ENCODE measurements at places on chromosomes 12 and 14.

GRCh38 chr12:130582286-130582685, 133.8 kb downstream of the RIMBP2 start:
- no peaks in the 10 kb centered on the region for H3K27me3 ChIP-seq
- DNase-seq, result no peak
- no peak overlapping the region for H3K27ac ChIP-seq
- no peak overlapping the region for H3K4me3 ChIP-seq
- no peaks in the 10 kb centered on the region for H3K36me3 ChIP-seq
- H3K4me1 ChIP-seq, result no peaks in the 10 kb centered on the region

- DNase-seq, result no peak
- H3K27ac ChIP-seq, result no peak overlapping the region
- no peaks in the 10 kb centered on the region for H3K4me1 ChIP-seq
- H3K4me3 ChIP-seq, result no peak overlapping the region
- no peaks in the 10 kb centered on the region for H3K36me3 ChIP-seq
Observed at GRCh38 chr12:114248527-114248926, 157.4 kb downstream of the TBX5 start.

DNA sequence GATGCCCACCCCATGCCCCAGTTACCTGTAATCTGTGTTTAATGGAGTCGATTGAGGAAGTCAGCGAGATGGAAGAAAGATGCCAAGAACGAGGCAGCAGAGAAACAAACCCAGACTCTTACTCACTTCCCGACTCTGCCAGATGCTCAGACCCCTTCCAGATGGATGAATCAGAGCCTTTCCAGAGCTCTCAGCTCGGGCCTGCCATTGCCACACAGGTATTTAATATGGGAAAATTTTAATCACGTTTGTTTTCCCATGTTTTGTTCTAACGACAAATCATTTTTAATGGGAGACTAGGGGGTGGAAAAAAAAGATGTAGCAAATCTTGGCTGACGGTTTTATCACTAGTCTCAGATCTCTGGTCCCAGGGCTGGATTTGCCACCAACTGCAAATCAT, 72.5 kb upstream of the SRRM4 start:
- no peaks in the 10 kb centered on the region for H3K27me3 ChIP-seq
- no peaks in the 10 kb centered on the region for H3K36me3 ChIP-seq
- no peak for DNase-seq
- H3K27ac ChIP-seq, result no peak overlapping the region
- H3K4me3 ChIP-seq, result no peak overlapping the region
- H3K4me1 ChIP-seq, result no peaks in the 10 kb centered on the region

GRCh38 chr12:85654456-85654840, 181.8 kb downstream of the RASSF9 start:
- no peak overlapping the region for H3K27ac ChIP-seq
- no peaks in the 10 kb centered on the region for H3K36me3 ChIP-seq
- DNase-seq, result no peak
- no peaks in the 10 kb centered on the region for H3K27me3 ChIP-seq
- H3K4me3 ChIP-seq, result no peak overlapping the region

DNA sequence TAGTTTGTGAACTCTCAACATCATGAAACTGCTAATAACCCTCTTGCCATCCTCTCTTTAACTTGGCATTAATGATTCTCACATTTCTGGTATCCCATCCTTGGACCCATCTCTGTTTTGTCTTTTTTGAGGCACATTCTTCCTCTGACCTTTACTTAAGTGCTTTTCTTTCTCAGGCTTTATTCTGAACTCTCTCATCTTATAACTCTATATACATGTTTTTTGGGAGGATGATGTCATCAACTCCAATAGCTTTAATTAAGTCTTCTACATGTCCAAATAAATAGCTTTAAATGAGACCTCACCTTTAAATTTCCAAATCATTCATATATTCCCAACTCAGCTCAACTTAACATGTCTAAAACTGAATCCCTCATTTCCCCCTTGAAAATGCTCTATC, 88.4 kb downstream of the PPFIA2 start:
- no peak overlapping the region for H3K27ac ChIP-seq
- H3K36me3 ChIP-seq, result no peaks in the 10 kb centered on the region
- no peaks in the 10 kb centered on the region for H3K27me3 ChIP-seq
